Heart right ventricle (tissue), 16 donors: ENCODE measurements at places on chromosomes 4 and X. TPM values are rescaled to one million over a fixed set of nuclear protein-coding genes. Genes with fewer than 3 reads are reported as not detected.

Gene NHS
- 0.95 TPM for polyA plus RNA-seq

Gene PABPC4L
- polyA plus RNA-seq, result 0.42 TPM

Gene TCEAL2
- 0.09 TPM for polyA plus RNA-seq

Gene DMRTC1
- polyA plus RNA-seq, result not detected

Gene PGAM4
- polyA plus RNA-seq, result not detected

Gene SMARCA5
- polyA plus RNA-seq, result 10.6 TPM

Gene PPARGC1A
- 11.8 TPM for polyA plus RNA-seq

Gene FREM3
- not detected for polyA plus RNA-seq

Gene PQBP1
- polyA plus RNA-seq, result 127 TPM

Gene CFAP47
- not detected for polyA plus RNA-seq

Gene HPGD
- polyA plus RNA-seq, result 0.36 TPM

Gene PCDH18
- 2.9 TPM for polyA plus RNA-seq

Gene RNF128
- polyA plus RNA-seq, result 0.01 TPM

Gene DOCK11
- 6.4 TPM for polyA plus RNA-seq

Gene MEPE
- not detected for polyA plus RNA-seq

Gene ASB12
- 1.9 TPM for polyA plus RNA-seq

Gene RAI2
- 23.2 TPM for polyA plus RNA-seq

Gene PPP1R2C
- polyA plus RNA-seq, result not detected

Gene NDP
- polyA plus RNA-seq, result 0.03 TPM

Gene MAGEB1
- polyA plus RNA-seq, result not detected

Gene ARR3
- polyA plus RNA-seq, result not detected

Gene ARHGAP6
- polyA plus RNA-seq, result 3.1 TPM

Gene LINC00632
- polyA plus RNA-seq, result 4.3 TPM

Gene USP26
- not detected for polyA plus RNA-seq

Gene SLC10A3
- polyA plus RNA-seq, result 38.1 TPM

Gene TCEAL1
- 21.9 TPM for polyA plus RNA-seq

Gene FGFBP2
- polyA plus RNA-seq, result 0.96 TPM

Gene SPANXA2
- not detected for polyA plus RNA-seq

Gene AR
- 3.0 TPM for polyA plus RNA-seq

Gene HPSE
- 0.15 TPM for polyA plus RNA-seq

Gene GPR78
- 0.01 TPM for polyA plus RNA-seq

Gene GAGE13
- not detected for polyA plus RNA-seq

Gene FRYL
- 23.0 TPM for polyA plus RNA-seq

Gene GPC3
- polyA plus RNA-seq, result 0.66 TPM

Gene TLR1
- polyA plus RNA-seq, result 0.49 TPM

Gene EPHA5
- polyA plus RNA-seq, result 0.15 TPM

Gene LRRC66
- polyA plus RNA-seq, result 1.5 TPM

Gene MSN
- polyA plus RNA-seq, result 130 TPM

Gene ZMAT1
- 23.2 TPM for polyA plus RNA-seq

Gene TRIM75
- polyA plus RNA-seq, result not detected

Gene SLC7A11
- polyA plus RNA-seq, result 0.07 TPM

Gene TMEM156
- polyA plus RNA-seq, result not detected

Gene MXRA5
- 0.75 TPM for polyA plus RNA-seq

Gene CORIN
- polyA plus RNA-seq, result 69.9 TPM

Gene SMIM10
- 15.0 TPM for polyA plus RNA-seq

Gene NAT8L
- polyA plus RNA-seq, result 0.19 TPM

Gene STARD8
- 4.7 TPM for polyA plus RNA-seq

Gene SPANXN2
- not detected for polyA plus RNA-seq

Gene USP53
- polyA plus RNA-seq, result 12.5 TPM

Gene COL25A1
- 0.37 TPM for polyA plus RNA-seq

Gene TBX22
- polyA plus RNA-seq, result 0.03 TPM

Gene HTN1
- polyA plus RNA-seq, result not detected

Gene PRICKLE3
- 10.8 TPM for polyA plus RNA-seq

Gene ESX1
- not detected for polyA plus RNA-seq

Gene PLP1
- polyA plus RNA-seq, result 5.3 TPM

Gene MTMR8
- polyA plus RNA-seq, result 0.66 TPM

Gene DCAF4L1
- polyA plus RNA-seq, result 0.51 TPM

Gene NAP1L2
- 2.2 TPM for polyA plus RNA-seq
